Mesenchymal stem cell (in vitro differentiated cells and primary cell): ENCODE measurements at places on chromosomes 3 and 15.

DNA sequence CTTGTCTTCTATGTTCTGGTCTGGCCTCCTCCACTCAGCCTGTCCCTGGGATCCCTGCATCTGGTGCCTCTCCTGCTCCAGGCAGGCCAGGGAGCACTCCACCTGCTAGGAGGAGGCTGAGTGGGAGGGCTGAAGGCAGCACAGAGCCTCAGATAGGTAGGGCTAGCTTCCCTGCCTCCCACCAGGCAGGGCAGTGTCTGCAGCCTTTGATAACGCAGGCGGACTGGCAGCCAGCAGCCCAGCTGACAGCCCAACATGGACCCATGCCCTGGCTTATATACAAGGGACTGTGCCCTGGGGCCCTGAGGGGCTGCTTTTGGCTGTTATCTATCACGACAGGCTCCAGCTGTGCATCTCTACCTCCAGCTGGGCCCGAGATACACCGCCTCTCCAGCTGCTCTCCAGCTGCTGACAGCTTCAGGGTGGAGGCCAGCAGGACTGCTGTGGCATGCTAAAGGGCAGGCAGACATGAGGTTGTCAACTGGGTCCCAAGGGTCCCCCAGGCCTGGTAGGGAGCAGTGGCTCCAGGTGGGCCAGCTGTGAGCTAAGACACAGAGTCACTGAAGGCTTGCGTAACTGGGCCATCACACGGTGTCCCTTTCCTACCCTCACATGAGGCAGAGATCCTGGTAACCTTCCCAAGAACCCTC, 5.2 kb upstream of the CLK3 start:
- peak; percentile 46 for DNase-seq

DNA sequence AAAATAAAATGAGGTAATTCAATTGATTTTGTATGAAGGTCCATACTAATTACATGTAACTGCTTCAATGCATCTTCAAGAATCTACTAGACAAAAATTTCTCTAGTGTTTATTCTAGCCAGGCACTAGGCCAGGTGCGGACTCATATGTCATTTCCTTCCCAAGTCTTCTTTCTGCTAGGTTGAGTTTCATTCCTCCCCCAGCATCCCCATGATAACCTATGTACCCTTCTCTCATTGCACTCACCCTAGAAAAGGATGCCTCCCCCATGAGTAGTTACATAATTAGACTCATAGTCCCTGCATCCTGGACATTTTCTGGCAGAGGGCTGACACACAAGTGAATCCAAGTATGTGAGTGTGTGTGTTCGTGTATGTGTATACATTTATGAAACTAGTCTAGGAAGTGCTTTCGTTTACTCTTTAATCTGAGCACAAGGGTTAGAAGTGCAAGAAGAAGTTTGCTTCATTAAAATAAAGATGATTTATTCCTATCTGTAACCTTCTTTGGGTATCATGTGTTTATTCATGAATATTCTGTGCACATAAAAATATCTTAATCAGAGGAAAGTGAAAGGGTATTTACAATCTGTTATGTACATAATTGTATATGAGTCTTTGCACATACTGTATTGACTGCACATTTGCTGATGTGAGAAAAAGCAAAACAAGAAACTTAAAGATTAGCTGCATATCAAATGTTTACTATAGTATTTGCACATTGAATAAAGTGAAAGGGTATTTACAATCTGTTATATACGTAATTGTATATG, 585.6 kb upstream of the ZNF717 start:
- no peak for DNase-seq

- DNase-seq: no peak
Observed at GRCh38 chr3:176920766-176921160, 276.5 kb downstream of the TBL1XR1 start.

DNA sequence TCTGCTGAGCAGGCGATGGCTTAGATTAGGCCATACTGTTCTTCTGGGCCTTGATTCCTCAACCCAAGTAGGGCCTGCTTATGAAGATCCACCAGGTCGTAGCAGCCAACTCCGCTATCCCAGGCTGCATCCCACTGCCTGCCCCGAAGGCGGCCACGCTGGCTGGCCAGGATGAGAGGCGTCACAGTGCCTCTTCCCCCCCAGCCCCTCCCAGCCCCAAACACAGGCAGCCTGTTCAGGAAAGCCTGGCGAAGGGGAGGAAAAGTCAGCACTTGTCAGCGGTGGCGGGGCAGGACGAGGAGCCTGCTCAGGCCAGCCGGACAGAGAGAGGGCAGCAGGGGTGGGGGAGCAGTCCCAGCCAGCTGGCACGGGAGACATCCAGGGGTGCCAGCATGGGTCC, 11.2 kb downstream of the PTH1R start:
- DNase-seq: no peak

DNA sequence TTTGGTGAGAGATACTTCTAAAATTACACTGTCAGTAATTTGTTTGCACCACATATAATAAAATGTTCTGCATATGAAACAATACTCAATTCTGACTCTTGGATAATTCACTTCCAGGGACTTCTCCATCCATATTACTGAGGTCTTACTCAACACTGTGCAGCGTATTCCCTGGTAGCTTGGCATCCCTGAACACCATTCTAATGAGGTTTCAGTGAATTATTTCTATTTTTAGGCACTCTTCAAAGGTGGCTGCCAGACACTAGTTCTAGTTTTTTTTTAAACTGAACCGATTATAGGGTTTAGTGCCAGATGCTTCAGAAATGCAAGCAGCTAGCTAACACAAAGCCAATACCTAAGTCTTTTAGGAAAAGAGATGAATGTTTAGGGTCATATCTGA, 283.3 kb downstream of the FEZF2 start:
- no peak for DNase-seq

DNA sequence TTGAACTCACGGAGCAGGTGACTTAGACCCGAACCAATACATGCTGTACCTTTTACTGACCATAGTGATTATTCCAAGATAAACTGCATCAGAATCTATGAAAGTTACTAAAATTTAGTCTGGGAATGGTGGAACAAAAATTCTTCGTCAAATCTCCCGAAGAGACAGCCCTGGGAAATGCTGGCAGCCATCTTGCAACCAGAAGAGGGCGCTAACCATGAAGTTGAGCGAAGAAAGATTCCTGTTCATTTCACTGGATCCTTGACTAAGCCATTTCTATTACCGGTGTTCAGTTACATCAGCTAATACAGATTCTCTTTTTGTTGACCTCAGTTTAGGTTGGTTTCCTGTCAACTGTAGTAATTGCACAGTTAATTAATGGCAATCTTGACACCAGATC, 199.6 kb downstream of the SLC9A9 start:
- DNase-seq: no peak

- DNase-seq: no peak
Observed at GRCh38 chr15:63544258-63545026, 40.0 kb downstream of the USP3 start.
